ENCODE measurements at places on chromosomes 7 and 10.

- no peak for DNase-seq
These were observed 268.2 kb upstream of the ADARB2 start for GRCh38 chr10:2005546-2005945.

GRCh38 chr10:6431861-6432260, 148.2 kb downstream of the PRKCQ start:
- no peak for DNase-seq

DNA sequence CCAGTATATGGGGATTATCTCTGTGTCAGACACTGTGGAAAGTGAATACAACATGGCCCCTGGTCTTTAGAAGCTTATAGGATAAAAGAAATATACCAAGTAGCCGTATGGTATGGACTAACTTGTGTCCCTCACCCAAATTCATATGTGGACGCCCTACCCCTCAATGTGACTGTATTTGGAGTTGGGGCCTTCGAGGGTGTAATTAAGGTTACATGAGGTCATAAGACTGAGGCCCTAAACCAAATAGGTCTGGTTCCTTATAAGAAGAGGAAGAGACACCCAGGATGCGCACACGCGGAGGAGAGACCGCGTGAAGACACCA, 36.3 kb downstream of the ASB13 start:
- no peak for DNase-seq

- DNase-seq = no peak
These were observed 35.8 kb downstream of the RASGEF1A start for GRCh38 chr10:43230909-43231522.

- no peak for DNase-seq
These were observed 737.2 kb upstream of the IGFBP3 start for GRCh38 chr7:46658281-46658680.

DNA sequence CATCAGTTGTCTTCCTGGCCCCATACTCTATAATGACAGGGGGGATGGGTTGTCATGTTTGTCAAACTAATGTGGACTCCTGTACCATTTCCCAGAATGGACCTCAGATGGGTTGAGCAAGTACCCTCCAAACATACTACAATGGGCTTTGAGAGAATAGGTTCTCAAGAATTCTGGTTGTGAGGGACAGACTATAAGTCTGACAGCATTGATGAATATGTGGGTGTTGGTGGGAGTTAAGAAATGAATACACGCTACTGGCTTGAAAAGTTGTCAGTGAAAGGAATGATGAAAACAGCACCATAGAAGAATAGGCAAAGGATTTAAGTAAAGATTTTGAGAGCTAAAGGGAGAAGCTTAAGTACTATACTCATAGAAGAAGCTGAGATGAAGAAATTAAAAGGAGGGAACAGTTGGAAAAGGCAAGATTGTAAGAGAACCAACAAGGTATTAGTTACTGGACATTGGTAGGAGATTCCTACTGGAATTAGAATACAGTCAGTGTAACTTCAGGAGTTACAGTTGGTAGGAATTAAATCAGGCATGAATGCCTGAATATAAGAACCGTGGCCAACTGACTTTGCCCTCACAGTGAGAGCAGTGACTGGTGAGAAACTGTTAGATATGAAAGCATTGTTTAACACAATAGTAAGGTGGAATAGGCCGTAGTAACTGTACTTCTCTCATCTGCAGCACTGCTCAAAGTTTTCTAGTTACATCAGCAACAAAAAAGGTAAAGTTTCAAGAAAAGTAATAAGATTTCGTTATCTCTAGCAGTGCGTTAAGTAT, 86.3 kb downstream of the LCOR start:
- no peak for DNase-seq

DNA sequence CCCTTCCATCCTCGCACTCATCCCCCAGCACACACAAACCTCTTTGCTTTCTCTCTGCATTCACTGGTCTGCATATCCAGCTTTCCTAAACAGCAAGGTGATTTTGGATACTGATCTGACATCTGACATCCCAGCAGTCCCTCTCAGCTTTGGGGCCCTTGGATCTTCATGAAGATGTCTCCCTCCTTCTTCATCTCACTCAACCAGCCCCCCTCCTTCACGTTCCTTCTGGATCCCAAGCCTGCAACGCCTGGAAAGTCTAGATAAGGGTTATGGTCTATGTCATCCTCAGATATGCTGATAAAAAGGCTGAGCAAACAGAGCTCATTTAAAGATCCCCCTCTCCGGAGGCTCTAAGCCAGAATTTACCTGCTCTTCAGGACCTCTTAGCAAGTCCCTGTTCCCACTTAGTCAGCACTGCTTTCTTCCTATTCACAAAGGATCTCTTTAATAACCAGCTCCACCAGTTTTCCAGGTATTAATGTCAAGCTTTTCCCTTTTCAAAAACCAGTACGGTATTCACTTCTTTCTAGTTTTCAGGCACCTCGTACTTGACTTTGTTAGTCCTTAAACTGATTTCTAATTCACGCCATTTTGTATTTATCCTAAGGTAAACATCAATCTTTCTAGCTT, 38.9 kb downstream of the CREB3L2 start:
- DNase-seq = no peak

DNA sequence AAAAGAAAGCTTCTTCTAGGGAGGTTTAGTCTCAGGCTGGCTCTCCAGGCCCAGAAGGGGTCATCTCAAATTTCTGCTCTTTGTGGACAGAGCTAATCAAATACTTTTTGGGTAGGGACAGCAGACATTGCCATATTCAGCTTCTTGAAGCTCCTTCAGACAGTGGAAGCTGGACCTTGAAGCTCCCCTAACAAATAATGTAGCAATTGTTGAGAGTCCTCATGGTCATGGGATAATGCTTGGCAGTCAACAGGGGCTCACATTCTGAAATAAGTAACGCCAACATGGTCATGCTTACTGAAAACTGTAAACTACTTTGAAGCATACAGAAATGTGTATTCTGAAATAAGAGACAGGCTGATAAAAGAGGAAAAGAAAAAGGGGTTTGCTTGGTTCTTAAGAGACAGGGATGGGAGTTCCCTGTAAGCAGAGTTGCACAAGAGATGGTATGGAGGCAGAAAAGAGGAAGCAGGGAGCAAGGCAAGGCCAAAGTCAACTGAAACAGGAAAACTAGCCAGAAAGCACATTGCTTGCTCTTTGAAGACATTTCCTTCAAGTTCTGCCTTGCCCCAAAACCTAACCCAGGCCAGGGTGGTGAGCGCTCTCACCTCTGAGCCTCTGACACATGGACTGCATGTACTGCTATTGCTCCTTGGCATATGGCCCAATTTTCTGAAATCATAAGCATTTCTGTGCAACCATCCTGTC, 53.1 kb upstream of the KMT2E start:
- DNase-seq = peak; percentile 99

DNA sequence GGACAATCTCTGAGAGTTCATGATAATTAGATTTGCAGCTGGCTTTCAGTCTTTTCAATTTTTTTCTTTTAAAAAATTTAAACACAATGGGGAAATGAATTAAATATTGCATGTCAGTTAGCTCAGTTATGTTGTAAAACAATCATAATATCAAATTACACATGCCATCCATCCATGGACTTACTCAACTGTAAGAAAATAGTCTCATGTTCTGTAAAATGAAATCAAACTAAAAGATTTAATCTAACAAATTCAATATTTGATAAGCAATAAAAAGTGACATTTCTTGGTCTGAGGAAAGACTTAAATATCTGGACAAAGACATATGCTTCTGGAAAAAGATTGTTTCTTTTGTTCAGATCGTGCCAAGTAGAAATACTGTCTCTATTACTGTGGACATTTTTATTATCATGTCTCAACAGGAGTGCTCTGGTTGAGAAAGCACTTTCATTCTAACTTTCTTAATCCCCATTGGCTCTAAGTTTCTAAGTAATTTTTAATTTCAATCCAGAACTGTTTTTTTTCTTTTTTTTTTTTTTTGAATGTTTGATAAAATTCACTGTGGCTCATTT, 179.2 kb upstream of the FAM3C start:
- no peak for DNase-seq

DNA sequence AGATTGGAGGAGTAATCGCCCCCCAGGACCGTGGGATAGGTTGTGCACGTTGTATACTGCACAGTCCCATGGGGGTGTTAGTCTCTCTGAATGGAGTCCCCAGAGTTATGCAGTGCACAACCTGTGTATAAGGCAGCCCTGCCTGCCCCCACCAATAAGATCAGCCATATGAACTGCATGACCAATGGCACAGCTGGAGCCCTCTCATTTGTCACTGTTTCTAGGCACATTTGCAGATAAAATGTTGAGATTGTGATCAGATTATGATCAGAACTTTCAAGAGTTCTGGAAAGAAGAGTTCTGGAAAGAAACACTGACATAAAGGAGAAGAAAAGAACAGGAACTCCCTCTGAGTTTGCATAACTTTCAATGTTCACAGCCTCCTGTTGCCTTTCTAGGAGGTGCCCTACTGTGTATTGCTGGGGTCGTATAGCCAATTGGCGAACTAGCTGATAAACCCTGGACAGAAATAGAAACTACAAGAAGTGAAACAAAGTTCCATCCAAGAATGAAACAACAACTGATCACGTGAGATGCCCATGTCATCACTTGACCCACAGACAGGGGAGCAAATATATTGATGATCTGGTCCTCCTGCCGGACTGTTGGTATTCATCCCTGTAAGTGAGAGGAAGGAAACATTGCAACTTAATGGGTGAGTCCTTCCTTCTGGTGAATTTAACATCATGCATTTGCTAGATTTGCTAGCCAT, 49.6 kb upstream of the TOMM7 start:
- DNase-seq = no peak

- peak; percentile 32 for DNase-seq
These were observed 172.6 kb upstream of the NRP1 start for GRCh38 chr10:33506838-33507661.

DNA sequence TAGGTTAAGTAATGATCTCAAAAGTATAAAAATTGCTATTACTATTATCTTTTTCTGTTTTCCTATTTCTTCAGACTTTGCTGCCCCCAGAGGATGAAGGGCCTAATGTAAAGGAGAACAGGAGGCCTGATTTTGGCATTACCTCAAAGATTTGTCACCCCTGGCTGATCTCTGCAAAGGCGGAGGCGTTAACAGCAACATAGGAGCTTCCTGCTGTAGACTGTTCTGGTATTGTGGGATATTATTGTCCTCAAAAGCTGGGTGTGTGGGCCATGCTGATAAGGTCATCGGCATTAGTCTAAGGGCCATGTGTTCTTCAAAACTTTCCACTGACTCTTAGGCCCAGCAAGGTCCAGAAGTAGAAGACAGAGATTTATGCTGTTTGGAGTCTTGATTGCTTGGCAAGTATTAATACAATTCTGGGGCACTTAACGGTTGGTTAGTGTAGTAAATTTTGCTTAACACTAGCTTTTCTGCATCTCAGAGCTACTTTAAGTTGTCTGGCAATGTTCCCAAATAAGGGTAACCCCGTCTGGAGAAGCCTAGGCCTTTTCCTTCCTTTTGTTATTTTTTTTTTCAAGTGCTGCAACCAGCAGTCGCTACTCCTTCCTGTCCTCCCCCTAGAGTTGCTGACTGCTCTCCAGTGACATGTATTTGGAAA, 14.0 kb upstream of the ENTPD1 start:
- peak; percentile 55 for DNase-seq

- no peak for DNase-seq
These were observed 404.7 kb downstream of the ARL4A start for GRCh38 chr7:13091974-13092707.

Measured in AML-193 (cell line).